ENCODE measurements at places on chromosomes 3 and 15.

- no peak for DNase-seq
These were observed 41.3 kb downstream of the PSMD6 start for GRCh38 chr3:63981980-63982379.

DNA sequence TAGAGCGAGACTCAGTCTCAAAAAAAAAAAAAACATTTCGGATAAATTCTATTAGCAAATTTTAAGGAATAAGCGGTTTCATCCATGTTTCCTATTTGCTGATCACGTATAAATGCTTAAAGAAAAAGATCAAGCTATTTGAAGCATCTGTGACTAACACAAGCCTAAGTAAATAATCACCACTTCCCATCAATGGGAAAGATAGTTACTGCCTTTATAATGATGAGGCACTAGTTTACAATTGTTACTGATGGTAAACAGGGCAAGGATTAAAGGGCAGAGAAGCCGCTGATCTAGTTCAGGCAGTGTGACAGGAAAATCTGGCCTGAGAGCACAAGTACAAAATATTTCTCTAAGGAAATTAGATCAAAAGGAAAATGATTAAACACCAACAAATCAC lies 13.7 kb downstream of the CLPX start:
- no peak for DNase-seq

- no peak for DNase-seq
These were observed 69.5 kb upstream of the PRICKLE2 start for GRCh38 chr3:64294771-64295170.

DNA sequence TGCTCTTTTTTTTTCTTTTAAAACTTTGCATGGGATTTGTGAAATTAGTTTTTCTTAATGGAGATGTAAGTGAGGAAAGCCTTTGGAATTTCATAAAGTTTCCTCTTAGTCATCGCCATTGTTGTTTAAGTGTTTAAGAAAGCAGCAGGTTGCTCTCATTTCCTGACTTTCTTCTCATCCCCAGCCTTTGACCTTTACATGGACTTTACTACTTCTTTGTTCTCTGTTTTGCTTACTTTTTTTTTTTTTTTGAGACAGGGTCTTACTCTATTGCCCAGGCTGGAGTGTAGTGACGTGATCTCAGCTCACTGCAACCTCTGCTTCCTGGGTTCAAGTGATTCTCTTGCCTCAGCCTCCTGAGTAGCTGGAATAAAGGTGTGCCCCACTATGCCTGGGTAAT lies 38.6 kb downstream of the FBXL2 start:
- no peak for DNase-seq

GRCh38 chr3:186181901-186182300 lies 73.0 kb upstream of the ETV5 start:
- DNase-seq = no peak

GRCh38 chr3:169394316-169394715 lies 269.2 kb downstream of the MECOM start:
- no peak for DNase-seq

DNA sequence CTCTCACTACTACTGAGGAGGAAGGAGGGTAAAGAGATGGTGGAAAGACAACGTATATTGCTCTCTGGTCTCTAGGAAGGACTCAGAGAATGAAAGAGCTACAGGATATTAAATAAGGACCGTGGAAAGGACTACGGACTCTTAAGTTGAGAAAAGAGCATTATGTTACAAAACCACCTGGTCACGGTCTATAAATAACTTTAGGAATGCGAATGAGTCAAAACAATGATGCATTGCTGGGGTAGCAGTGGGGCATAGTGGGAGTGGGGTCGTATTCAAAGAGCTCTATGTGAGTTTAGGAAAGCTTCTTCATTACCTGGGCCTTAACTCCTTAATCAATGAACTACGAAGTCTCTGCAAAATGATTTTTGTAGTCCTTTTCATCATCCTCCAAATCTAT lies 295.7 kb upstream of the SOX14 start:
- no peak for DNase-seq

GRCh38 chr3:3907023-3907422 lies 107.8 kb downstream of the LRRN1 start:
- DNase-seq = no peak

DNA sequence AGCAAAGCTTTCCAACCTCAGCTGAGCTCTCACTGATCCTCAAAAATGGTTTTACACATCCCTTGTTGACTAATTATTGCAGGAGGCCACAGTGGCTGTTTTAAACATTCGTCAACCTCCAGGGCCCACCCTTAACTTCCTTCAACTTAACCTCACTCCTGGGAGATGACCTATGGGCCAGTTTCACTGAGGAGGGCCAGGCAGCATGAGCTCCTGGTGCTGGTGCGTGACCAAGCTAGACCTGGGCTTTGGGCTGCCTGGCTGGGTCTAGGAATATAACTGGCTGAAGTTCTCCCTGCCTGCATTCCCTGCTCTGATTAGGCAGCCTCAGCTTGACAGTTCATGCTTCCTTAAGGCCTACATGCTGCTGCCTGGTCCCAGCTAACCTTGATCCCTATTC lies 273.7 kb upstream of the ATP11B start:
- DNase-seq = no peak

DNA sequence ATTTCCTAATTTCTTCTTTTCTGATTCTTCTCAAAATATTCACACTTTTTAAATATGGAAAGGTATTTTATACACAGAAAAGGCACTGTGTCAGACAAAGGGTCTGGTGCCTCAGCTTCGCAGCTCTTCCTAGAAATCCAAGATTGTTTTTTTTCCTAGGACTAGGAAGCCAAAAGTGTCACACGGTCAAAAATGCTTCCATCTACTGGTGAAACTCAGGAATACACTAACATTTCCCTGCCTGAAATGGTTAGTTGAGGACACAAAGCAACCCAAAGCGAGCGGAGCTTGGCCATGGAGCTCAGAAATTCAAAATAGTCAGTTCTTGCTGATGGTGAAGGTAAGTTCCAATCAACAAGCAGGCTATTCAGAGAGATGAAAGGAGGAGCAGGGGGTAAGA lies 426.5 kb upstream of the RASGRP1 start:
- no peak for DNase-seq

DNA sequence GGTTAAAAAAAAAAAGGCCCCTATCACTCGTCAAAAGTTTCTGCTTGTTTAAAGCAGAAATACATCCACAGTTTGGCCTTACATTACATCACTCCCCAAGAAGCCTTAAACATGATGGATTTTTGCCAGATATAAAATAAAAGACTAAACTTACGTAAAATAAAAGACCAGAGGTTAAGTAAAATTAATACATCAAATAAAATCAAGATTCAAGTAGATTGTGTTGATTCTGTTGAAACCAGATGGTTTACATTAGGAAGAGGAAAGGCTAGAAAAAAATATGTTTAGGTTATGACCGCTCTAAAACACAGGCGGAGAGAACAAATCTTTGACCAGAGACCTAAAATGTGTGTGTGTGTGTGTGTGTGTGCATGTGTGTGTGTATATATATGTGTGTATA lies 104.1 kb downstream of the DUT start:
- DNase-seq = no peak

DNA sequence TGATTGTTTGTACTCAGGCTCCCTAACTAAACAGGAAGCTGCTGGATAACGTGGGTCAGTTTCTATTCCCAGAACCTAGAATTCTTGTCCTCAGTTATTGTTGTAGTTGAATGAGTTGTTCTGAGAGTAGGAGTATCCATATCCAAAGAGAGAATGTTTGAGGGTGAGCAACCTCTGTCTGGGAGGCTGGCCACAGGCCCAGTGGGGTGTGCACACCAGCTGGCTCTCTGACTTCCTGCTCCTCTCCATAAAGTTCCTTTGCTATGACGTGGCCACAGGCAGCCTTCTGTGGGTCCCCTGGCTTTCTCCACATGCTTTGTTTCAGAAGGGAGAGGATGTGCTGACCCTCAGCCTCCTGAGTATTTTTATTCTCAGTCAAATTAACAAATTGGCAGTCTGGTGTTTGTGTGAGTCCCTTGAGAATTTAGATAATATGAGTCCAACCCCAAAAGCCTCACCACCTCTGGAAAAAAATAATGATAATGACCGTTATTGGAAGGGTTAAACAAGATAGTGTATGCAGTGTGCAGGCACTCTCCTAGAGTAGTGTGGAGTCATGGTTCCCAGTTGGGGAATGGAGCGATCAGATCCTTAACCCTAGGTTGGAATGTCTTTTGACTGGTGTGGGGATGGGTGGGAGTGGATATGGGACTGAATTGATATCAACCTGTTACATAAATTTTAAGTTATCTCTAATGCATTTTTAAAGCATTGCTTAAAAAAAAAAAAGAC lies 47.6 kb upstream of the MED12L start:
- DNase-seq = peak; percentile 70

Measured in T1000 (cell line).